SJSA1 (cell line): ENCODE measurements at places on chromosomes 1 and 21. TPM values are rescaled to one million over a fixed set of nuclear protein-coding genes. Genes with fewer than 3 reads are reported as not detected.

NTNG1 gene
- total RNA-seq, result not detected in 2 replicates

ITGB2 gene
- total RNA-seq, result 116 and 120 TPM in 2 replicates

IL22RA1 gene
- 1.1 TPM in 1 of 2 replicates, not detected in the other for total RNA-seq

DCST1 gene
- not detected in 2 replicates for total RNA-seq

INKA2 gene
- total RNA-seq, result 3.4 and 5.4 TPM in 2 replicates

GRCh38 chr1:54294887-54295286 is 94.9 kb downstream of the MRPL37 start:
- H3K4me3 ChIP-seq, result no peak overlapping the region
- H3K36me3 ChIP-seq, result no peaks in the 10 kb centered on the region; the same call in 1 of the 2 replicates
- H3K4me1 ChIP-seq, result peaks cover 43% of the 10 kb centered on the region
- H3K27me3 ChIP-seq, result no peaks in the 10 kb centered on the region
- 0 out of 2 replicates have a peak overlapping the region, but pooled peaks have one; percentile 11 for H3K27ac ChIP-seq

DNA sequence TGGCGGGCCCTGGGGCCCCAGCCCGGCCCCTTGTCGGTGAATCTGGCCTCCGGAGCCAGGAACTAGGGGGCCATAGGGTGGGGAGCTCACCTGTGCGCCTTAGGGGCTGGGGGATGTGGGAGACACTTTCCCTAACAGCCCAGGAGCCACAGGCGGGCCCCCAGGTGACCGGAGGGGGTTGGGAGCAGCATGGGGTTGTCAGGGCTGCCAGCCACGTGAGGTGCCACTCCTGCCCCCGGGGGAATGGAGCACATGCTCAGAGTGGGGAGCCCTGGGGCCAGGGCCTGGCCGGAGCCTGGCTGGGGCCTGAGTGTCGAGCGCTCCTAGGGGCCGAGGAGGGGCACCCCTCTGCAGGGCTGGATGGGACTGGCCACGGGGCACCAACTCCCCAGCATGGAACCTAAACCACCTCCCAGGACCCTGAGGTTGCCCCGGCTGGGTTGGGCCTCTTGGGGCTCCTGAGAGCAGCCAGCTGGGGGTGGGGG is 19.9 kb downstream of the PRXL2B start:
- H3K27me3 ChIP-seq, result peaks cover 13% of the 10 kb centered on the region; the same call in 1 of the 2 replicates
- H3K27ac ChIP-seq, result no peak overlapping the region
- DNase-seq, result no peak

DNA sequence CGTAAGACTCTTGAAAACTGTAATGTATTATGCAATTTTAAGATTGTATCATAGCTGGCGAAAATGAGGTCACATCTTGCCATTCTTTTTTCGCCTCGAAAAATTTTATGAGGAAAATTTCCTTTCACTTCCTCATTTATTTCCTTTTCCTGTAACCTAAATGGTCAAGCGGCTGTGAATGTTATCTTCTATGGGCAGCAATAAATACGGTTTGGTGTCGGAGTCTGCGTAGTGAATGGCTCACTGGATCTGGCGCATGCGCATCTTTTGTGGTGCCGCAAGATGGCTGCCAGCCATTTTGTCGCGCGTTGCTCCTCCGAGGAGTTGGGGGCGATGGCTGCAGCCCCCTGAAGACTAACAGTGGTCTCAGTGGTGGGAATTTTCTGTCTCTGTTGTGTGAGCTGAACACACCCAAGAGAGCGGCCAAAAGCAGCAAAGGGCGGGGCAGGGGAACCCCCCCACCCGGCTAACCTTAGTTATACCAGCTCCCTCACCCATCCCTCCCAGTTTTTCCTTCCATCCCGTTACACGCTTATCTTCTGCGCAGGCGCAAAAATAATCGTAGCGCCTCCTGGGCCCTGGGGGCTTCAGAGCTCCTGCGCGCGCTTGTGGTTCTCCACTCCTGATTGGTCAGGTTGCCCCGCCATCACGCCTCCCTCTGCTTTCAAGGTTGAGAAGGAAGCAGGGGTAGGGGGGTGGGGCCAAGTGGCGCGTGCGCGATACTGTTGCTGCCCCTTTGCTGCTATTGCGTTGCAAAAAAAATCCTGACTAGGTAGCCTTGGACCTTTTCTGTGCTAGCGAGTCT is at the start of gene RPRD2:
TSS of gene RPRD2 (plus strand) at position 722 of the 805 bp plus-strand sequence. CDS start 568 bp downstream, outside the sequence.
- H3K36me3 ChIP-seq, result no peaks in the 10 kb centered on the region
- H3K27me3 ChIP-seq, result no peaks in the 10 kb centered on the region
- peak within 1 kb of the TSS; percentile 46 for H3K4me3 ChIP-seq
- H3K4me1 ChIP-seq, result peaks cover 20% of the 10 kb centered on the region
- peak; percentile 100 for DNase-seq

- DNase-seq, result no peak
- no peak overlapping the region for H3K27ac ChIP-seq
- no peaks in the 10 kb centered on the region for H3K36me3 ChIP-seq
- no peaks in the 10 kb centered on the region for H3K4me1 ChIP-seq
These were observed 149.4 kb downstream of the NFIA start for GRCh38 chr1:61231795-61232194.

DNA sequence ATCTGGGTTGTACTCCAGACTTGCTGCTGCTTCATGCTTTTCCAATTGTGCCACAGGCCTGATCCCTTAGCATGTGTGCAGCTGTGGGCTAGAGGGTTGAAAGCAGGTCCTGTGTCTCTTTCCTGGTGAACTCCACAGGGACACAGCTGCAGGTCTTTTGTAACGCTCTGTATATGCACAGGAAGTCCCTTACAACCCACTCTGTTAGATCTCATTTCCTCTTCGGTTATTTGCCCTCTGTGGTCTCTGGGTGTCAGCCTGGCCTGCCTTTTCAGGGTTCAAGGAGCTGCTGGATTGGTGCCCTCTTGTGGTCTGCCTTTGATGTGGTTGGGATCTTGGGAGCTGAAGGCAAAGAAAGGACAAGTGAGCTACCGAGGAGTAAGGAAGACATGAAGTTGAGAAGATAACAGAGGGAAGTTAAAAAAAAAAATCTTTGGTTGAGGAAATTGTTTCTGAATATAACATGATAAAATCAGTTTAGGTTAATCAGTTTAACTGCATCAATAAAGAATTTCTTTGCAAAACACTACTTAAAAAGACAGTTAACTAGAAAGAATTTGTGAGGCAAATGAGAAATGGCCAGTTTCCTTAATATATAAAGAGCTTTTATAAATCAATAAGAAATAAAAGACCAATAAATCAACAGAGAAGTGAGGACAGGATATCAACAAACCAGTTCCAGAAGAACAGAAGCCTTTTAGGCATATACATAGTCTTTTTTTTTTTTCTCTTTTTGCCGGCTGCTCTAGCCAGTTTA is 44.1 kb downstream of the UCK2 start:
- H3K4me1 ChIP-seq, result no peaks in the 10 kb centered on the region
- peak; percentile 51 for DNase-seq
- H3K27ac ChIP-seq, result no peak overlapping the region
- H3K27me3 ChIP-seq, result no peaks in the 10 kb centered on the region
- no peak overlapping the region for H3K4me3 ChIP-seq

DNA sequence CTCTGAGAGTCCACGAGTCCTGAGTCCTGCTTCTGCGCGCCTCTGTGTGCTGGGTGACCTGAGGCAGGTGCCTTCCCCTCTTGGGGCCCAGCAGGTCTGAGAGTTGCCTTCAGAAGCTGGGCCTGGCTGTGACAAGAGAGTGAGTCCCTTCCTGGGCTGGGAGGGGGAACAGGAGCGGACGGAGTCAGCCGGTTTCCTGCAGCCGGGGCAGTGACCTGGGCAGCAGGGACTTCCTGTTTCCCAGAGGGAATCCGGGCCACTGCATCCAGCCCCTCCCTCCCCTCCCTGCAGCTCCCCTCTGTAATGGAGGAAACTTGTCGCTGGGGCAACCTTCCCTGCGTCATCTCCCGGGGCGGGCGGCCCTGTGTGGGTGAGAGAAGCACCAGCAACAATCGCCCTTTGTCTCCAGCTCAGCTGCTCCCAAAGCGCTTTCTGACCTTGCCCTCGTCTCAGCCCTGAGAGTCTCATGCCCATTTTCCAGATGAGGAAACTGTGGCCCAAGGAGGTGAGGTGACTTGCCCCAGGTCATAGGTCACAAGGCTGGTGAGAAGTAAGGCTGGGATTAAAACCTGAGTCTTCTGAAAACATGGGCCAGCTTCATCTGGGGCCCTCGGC is 61.1 kb downstream of the SDC3 start:
- DNase-seq, result peak; percentile 61
- peaks cover 13% of the 10 kb centered on the region for H3K4me1 ChIP-seq
- no peaks in the 10 kb centered on the region for H3K36me3 ChIP-seq
- H3K4me3 ChIP-seq, result no peak overlapping the region
- H3K27ac ChIP-seq, result 0 out of 2 replicates have a peak overlapping the region, but pooled peaks have one; percentile 10
- no peaks in the 10 kb centered on the region for H3K27me3 ChIP-seq

DNA sequence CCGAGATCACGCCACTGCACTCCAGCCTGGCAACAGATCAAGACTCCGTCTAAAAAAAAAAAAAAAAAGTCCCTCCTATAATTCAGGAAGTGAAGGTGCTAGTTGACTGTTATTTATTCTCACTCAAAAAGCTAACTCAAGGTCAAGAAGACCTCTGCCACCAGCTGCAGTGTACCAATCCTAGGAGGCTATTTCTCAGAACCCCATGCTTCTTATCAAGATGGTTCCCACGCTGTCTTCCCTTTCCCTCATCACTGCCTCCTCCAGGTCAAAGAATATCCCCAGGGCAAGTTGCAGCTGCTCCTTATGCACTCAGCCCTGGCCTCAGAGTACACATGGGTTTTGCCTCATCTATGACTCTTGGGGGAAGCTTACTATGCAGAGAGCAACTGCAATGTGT is 53.6 kb downstream of the RERE start:
- peaks cover 2% of the 10 kb centered on the region; the same call in 1 of the 2 replicates for H3K36me3 ChIP-seq
- H3K27me3 ChIP-seq, result no peaks in the 10 kb centered on the region
- no peak for DNase-seq
- H3K27ac ChIP-seq, result no peak overlapping the region
- H3K4me3 ChIP-seq, result no peak overlapping the region

DNA sequence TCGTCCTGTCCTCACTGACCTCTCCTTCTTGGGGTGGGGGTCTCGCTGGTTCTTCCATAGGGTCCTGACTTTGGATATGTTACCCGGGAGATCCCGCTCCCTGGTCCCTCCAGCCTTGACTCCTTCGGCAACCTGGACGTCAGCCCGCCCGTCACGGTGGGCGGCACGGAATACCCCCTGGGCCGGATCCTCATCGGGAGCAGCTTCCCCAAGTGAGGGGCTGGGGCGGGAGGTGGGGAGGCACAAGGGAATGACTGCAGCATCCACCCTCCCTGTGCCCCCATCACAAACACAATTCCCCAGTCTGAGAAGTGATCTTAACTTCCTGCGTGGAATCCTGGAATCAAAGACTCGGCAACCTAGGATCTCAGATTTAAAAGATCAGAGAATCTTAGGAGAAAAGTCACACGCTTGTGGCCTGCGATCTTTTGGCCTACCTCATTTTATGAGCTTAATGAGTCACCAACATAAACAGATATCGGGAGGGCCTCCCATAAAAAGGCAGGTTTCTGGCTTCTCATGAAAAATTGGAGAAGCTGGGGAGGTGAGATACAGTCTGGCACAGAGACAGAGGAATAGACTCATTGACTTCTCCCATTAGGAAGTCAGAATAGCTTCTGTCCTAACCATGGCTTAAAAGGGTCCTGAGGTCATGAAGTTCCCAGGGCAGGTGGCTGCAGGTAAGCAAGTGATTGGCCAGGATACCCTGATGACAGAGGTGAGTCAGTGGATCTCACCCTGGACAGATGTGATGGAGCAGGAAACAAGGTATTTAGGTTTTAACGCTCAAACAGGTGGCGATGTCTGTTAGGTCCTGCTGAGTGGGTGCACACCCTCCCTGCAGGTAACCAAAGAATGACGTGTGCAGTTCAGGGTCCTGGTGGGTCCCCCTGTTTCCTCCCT is 15.9 kb upstream of the PADI3 start:
- no peaks in the 10 kb centered on the region for H3K27me3 ChIP-seq
- H3K27ac ChIP-seq, result peak overlapping the region; percentile 92
- peak; percentile 94 for DNase-seq

DNA sequence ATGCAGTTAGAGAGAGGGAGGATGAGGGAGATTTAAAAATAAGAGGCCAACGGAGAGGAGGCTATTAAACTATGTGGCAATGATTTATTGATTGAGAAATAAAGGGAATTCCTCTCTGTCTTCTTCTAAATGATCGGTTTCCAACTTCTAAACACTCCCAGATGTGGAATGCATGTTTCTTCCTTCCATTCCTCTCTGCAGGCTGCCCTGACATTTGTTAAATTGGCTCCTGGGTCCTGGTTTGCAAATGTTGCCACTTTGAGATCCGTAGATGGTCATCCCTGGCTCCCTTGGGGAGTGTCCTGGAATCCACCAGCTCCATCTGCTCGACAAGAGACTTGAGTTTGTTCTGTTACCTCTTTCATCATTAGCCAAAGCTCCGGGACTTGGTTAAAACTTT is 10.3 kb upstream of the C1orf198 start:
- peaks cover 6% of the 10 kb centered on the region for H3K4me1 ChIP-seq
- H3K36me3 ChIP-seq, result no peaks in the 10 kb centered on the region
- no peak overlapping the region for H3K27ac ChIP-seq

DNA sequence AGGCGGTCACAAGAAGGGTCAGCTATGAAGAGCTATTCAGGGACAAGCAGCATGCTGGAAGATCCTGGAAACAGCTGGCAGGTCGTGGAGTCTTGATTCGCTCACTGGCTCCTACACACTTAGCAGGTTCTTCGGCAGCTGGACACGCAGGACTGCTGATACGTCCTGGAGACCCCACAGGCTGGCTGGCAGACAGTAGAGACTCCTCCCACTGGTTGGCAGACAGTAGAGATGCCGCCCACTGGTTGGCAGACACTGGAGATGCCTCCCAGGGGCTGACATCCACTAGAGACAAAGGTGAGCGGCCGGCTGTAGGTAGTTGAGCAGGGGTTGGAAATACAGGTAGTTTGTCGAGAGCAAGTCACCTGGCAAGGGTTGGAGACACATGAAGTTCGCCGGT is 466 bp downstream of the KRTAP11-1 start:
- no peak overlapping the region for H3K4me3 ChIP-seq
- H3K36me3 ChIP-seq, result no peaks in the 10 kb centered on the region
- no peak overlapping the region for H3K27ac ChIP-seq
- DNase-seq, result no peak
